Activated CD8-positive, alpha-beta memory T cell treated with anti-CD3 and anti-CD28 coated beads for 4 hours (primary cell): ENCODE measurements at places on chromosomes 11 and 22.

DNA sequence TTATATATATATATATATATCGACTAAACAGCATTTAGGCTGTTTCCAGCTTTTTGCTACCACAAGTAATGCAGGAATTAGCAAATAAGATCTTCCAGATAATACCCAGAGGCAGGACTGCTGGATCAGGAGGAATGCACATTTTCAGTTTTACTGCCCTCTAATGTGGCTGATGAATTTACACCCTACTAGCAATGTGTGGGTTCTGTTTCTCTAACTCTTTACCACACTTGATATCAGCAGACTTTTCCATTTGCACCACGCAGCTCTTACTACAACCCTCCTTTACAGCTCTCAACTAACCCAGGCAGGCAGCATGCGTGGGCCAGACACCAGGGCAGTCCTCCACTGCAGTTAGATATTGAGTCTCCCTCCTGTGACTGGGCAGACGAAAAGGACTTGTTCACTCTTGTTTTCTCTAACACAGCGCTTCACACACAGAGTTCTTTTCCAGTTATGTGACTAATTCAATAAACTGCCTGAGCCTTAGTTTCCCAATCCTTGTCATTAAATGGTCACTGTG, 67.7 kb downstream of the IGLL5 start:
- no peak for DNase-seq

GRCh38 chr11:19092342-19092741, 24.6 kb upstream of the ZDHHC13 start:
- no peak for DNase-seq

- DNase-seq, result no peak
These were observed 203.1 kb upstream of the CADM1 start for GRCh38 chr11:115707180-115707905.

DNA sequence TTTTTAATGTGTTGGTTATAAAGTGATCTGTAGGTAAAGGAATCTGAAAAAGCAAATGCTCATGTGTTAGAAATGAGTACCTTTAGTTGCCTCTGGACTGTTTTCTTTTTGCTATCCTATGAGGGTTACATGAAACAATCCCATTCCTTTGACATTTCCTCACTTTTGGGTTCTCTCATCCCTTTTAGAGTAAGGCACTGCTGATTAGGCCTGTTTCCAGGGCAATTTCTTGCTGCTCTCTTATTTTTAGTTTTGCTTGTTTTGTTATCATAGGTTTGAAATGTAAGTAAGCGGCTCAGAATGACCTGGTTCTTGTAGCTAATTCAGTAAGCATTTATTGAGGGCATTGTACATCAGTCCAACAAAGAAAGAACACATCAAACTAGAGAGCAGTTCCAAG, 138.9 kb downstream of the DDX10 start:
- no peak for DNase-seq

DNA sequence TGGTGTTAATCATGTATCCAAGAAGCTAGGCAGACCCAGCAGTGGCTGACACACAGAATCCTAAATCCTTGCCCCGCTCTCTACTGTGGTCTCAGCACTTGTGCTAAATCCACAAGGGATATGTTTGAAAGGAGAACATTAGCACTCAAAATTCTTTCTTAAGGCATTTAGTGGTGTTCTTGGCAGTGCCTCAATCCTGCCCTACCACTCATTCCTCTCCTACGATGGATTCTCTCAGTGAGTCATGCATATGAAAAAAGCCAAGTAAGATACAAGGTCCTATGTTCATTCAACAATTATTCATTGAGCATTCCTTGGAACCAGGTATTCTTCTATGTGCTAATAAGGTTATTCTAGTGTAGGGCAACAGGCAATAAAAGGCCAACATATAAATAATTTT, 31.2 kb downstream of the RRP8 start:
- DNase-seq, result no peak

DNA sequence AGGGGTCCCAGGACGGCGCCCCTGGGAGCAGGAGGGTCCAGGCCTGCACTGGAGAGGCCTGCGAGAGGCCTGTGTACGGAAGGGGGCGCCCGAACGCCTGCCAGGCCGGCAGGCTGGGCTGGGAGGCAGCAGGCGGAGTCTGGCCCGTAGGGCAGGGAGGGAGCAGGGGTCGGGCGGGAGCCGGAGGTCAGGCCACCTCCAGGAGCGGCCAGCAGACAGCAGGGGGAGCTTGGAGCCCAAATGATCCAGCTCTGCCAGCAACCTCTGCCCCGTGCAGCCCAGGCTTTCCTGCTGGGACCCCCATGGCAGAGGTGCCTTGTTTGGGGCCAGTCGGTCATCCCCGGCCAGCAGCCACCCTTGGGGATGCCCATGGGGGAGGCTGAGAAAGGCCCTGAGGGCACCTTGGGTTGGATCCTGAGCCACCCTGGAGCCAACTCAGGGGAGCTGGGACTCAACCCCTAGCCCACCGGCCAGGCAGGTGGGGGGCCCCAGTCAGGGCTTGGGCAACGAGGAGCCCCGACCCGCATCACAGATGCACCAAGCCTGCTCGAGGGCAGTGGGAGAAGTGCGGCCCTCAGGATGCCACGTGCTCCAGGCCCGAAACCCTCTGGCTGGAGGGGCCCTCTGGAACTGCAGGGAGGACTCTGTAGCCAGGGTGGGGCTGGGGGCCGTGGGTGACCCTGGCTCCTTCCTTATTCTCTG, 9.6 kb upstream of the SYT8 start:
- DNase-seq, result no peak

DNA sequence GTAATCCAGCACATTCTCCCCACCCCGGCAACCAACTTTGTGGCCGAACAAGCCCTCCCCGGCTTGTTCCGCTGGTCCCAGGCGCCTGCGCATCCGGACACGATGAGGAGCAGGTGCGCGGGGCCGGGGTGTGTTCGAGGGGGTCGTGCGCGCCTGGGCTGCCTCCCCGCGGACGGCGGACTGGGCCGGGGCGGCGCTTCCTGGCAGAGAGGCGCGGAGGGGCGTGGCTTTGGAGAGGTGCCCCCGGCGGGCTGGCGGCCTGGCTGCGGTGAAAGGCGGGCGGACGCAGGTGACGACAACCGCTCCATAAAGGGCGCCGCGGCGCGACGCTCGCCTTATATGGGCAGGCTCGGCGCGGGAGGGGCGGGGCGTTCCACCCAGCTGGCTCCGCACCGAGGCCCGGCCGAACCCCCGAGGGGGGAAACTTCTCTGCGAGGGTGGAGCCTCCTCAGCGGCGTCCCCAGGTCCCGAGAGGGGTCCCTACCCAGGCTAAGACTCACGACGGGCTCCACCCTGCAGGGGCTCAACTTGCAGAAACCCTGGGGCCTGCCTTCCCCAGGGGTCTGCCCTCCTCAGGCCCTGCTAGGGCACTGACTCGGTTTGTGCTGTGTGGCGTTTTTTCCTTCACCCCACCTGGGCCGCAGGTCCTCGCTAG, 26.4 kb downstream of the TXN2 start:
- DNase-seq, result peak; percentile 88

- no peak for DNase-seq
These were observed 661 bp downstream of the ADAMTS8 start for GRCh38 chr11:130427581-130428315.

DNA sequence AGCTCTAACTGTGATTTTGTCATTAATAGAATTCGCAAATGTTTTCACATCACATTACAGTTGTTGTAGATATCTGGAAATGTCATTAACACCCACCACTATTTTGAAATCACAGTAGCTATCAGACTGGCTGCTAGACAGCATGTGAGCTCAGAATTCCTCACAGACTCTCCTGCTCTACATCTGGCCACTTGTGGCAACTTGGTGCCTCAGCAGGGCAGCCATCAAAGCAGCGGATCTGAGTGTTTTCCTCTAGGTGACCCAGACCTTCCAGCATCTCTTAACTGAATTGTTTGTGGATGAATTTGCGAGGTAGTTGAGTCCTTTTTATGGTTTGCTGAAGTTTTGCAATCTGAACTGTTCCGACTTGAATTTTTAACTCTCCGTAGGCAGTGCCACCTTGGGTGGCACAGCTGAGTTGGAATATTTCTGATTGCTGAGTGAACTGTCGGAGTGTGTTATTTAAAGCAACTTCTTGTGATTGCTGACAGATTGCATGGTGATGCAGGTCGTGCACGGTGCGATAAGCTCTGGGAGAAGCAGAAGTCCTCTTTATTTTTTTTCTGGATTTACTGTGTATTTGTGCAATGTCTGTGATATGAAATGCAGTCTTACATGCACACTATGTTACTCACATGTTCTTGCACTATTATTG, 114.0 kb upstream of the PLET1 start:
- DNase-seq, result no peak

- DNase-seq, result no peak
These were observed 16.3 kb upstream of the GPR83 start for GRCh38 chr11:94417386-94417987.

DNA sequence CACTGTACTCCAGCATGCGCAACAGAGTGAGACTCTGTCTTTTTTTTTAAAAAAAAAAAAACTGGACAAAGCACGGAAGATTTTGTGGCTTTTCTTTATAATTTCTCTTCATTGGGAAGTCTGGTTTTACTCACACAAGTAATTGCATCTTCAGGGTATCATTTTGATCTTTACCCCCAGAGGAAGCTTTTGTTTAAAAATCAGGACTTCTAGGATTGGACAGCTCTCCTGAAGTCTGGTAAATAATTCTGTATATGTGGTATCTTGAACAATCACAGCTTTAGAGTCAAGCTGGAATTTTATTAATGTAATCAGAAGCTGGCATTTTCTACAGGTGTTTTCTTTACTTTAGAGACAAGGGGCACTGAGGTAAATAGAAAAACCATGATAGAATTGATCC, 208.1 kb upstream of the NARS2 start:
- no peak for DNase-seq

DNA sequence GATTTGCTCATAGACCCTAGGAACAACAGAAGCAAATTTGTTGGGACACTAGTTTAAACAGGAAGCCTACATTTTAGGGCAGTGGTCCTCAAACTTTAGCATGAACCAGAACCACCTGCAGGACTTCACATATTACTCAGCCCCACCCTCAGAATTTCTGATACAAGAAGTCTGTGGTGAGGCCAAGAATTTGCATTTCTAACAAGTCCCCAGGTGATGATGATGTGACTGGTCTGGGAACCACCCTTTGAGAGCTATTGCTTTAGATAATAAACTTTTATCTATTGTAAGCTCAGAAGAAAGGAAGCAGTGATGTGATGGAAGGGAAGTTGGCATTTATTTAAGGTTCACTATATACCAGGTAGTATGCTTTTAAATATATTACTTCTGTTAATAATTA, 194.0 kb downstream of the FAM181B start:
- no peak for DNase-seq
